ENCODE measurements at places on chromosomes 1 and 21. TPM values are rescaled to one million over a fixed set of nuclear protein-coding genes. Genes with fewer than 3 reads are reported as not detected.

Gene MYBPHL
- 0.23 TPM for total RNA-seq

Gene DENND2D
- 0.71 TPM for total RNA-seq

Gene ZNF684
- 7.5 TPM for total RNA-seq

Gene ATP1A4
- not detected for total RNA-seq

DNA sequence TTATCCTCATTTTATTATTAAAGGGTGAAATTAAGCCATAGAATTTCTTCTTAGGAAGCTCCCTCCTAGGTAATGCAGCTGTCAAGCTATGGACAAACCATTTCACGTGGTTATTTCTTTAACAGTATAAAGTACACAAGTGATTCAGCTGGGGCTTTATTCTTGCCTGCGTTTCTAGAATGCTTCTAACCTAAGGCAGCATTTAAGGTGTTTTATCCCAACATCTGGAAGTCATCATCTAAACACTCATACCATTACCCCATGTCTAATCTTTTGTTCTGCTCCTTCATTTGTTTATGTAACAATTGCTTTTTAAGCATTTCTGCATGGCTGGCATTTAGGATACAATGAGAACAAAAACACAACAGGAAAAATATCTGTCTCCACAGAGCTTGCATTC, 829.2 kb upstream of the ADAMTS5 start:
- DNase-seq, result no peak

DNA sequence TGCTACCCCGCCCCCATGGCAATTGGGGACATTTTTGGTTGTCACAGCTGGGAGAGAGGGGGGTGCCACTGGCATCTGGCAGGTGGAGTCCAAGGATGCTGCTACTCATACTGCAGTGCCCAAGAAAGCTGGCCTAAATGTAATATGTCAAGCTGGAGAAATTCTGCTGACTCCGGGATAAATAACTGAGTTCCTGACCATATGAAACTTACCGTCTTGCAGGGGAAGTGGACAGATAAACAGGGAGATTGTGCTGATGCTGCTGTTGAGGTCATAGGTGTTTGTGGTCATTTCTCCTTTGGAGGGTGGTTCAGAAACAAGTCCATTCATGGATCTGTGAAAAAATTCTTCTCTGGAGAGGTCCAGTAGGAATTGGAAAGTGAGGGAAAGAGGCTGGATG, 54.4 kb downstream of the KAZN start:
- no peak for DNase-seq

DNA sequence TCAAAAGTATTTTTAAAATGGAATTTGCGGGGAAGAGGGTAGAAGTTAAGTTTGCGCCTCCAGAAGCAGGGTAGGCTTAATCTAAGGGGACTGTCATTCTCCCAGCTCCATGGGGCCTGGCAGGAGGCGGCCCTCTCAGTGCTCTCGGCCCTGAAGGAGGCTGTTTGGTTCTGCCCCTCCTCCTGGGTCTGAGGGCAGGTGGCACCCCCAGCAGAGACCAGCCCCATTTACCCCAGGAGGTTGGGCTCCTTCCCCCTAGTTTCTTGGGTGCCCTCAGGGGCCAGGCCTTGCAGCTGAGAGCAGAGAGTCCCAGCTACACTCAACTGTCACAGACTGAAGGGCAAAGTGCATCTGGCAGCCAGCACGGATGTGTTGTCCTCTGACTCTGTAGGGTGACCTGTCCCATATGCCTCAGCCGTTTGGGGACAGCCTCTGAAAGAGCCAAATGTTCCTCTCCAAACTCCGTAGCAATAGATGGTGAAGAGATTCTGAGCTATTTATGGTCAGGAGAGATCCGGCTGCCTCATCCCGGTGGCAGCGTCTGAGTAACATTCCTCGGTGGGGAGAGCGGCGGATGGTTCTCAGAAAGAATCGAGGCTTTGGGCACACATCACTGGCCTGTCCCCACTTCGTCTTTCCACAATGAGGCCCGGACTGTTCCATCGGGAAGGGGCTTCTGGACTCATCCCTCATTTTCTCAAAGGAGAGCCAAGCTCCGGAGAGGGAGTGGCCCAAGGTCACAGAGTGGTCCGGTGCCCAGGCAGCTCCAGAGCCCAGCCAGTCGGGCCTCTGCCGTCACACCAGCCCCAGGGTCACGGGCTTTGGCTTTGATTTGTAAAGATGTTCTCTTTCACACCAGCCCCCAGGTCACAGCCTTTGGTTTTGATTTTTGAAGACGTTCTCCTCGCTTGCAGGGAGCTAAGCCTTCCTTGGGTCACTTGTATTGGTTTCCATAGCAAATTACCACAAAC, 424.2 kb upstream of the VAMP3 start:
- DNase-seq, result no peak

- no peak for DNase-seq
Observed at GRCh38 chr1:188514917-188515316, 1686.2 kb downstream of the PLA2G4A start.

DNA sequence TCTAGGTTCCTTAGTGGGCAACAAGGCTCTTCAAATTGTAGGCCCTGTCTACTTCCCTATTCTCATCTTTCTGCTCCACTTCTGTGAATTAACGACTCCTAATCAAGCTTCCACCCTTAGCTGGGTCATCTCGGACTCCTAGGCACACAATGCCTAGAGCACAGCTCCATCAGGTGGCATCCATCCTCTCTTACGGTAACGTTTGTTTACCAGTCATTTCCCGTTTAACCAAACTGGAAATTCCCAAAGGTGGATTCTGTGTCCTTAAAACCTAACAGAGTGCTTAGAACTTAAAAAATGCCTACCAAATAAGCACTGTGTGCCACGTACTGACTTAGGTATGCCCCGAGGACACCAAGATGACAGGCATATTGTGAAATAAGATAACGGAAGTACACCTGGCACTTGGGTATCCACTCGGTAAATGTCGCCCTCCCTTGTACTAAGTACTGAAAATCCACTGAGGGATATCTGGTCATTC, 1.5 kb downstream of the PARP1 start:
- DNase-seq, result no peak

DNA sequence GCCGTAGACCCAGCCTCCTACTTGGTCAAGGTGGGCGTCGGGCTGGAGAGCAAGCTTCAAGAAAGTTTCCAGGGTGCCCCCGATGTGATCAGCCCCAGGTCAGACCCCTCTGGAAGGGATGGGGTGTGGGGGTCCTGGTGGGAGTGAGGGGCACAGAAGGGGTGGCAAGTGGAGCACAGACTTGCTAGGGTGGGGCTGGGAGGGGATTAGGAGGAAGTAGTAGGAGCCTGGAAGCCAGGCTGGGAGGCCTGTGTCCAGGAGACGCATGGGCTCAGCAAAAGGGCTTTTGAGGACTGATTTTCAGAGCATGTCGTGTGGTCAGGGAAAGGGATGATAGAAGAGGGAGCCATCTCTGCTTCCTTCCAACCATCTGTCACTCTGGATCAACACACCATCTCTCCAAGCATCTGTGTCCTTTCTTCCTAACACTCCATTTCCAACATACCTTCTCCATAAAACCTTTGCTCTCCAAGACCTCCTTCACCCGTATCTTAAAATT, 8.5 kb downstream of the TRIM46 start:
- DNase-seq, result no peak

DNA sequence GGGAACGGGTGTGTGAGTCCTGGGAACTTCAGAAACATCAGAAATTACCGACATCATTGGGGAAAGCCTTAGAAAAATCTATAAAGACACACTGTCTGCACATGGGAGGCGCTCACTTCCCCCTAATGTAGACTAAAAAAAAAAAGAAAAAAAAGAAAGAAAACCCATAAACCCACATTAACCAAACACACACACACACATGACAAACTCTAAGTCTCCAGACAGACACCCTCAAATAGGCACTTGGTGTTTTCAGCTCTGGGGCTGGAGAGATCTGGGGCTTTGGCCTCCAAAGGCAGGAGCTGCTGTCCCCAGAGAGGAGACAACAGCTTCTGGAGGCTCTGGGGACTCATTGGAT, 13.2 kb upstream of the SDHB start:
- DNase-seq, result no peak

- DNase-seq, result no peak
Observed at GRCh38 chr1:187465441-187465840, 636.7 kb downstream of the PLA2G4A start.

- no peak for DNase-seq
Observed at GRCh38 chr1:200877010-200877409, 4.2 kb downstream of the GPR25 start.

DNA sequence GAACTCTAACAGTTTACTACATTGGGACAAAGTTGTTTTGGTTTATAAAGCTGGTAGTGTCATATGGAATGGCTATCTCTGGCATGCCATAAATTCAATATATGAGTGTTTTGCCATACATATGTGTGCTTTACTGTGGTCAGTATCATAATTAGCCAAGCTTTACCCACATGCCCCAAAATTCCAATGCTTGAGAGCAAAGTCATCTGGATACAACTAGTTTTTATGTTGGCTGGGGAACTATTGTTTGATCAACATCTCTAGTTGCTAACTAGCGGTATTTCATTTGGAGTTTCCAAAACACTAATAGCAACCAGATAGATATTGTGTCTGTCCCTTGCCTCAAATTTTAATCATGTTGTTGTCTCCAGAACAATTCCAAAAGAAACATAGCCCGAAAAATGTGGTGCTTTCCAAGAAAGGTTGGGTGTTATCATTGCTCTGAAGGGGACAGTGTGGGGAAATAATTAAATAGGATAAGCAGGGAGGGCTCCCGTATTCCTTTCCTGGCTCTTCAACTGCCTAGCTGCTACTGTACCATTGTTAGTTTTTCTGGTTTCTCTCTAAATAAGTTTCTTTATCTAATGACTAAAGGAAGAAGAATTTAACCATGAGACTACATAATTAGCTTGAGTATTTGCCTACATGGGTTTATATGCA, 136.1 kb downstream of the TGFB2 start:
- no peak for DNase-seq

GRCh38 chr1:170674986-170675385, 11.1 kb downstream of the PRRX1 start:
- DNase-seq, result no peak

All from LHCN-M2 (cell line).